ENCODE measurements at places on chromosomes 13 and 19.

DNA sequence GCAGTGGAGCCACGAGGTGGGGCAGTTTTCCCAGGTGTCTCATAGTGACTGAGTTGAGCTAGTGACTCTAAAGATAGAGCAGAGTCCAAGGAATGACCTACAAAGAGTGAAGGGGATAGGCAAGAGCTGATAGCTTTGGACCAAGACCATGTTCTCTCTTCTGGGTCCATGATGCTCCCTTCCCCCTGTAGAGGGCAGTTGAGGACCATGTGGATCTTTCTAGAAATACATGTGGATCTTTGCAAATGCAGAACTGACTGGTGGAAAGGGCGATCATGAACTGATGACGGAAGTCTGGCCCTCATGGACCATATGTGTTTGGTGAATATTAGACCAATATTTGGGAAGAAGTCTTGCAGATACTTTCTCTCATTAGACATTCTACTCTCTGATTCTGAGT lies 6.9 kb downstream of the PSG1 start:
- no peak for DNase-seq

GRCh38 chr19:3171894-3172672 lies 6.5 kb upstream of the S1PR4 start:
- DNase-seq, result no peak

DNA sequence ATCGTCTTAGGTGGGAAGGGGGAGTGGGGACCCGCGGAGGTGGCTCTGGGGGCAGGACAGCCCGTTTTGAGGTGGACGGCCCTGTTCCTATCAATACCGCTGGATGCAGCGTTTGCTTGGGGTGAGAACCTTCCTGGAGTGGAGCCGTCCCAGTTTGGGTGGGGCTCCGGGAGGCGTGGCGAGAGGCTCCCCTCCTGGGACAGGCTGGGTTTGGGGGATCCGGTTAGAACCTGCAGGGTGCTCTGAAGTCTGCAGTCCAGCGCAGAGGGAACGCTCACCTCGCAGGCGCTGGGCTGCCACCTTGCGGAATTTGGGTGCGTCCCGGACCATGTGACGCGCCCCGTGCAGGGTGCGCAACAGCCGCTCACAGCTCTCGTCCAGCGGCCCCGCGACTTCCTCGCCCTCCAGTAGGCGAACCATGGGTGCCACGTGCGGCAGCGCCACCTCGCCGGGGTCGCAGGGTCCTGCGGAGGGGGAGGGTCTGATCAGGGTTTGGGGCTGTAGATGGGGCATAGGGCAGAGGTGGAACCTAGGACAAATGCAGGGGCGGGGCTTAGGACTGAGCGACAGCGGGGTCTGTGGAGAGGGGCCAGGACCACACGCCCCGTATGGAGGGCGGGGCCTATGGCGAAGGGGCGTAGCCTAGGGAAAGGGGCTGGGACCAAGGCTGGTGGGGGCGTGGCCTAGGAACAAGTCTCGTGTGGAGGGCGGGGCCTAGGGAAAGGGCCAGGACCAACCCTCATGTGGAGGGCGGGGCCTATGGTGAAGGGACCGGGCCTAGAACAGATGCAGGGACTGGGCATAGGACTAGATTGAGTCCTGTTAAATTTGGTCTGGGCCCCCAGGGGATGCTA lies 13.8 kb downstream of the SH2D3A start:
- peak; percentile 42 for DNase-seq

- DNase-seq, result no peak
Measured at GRCh38 chr19:7475665-7476064, 13.2 kb downstream of the PEX11G start.

GRCh38 chr13:74158028-74158427 lies 23.8 kb upstream of the KLF12 start:
- DNase-seq, result no peak

- DNase-seq, result no peak
Measured at GRCh38 chr19:49809160-49809940, 3.7 kb downstream of the FUZ start.
